Hematopoietic multipotent progenitor cell treated with erythropoietin and hydrocortisone succinate and interleukin-3 and kit ligand, for 17 days (in vitro differentiated cells): ENCODE measurements at places on chromosomes 2 and 18.
A peak's percentile ranks its signal among the peaks of the same experiment; 100 is the strongest.

- DNase-seq: no peak
Observed at GRCh38 chr2:120712180-120712681, 23.4 kb upstream of the GLI2 start.

- no peak for DNase-seq
Observed at GRCh38 chr18:58847383-58848071, 17.1 kb upstream of the ZNF532 start.

GRCh38 chr2:149160701-149161217 lies 122.3 kb downstream of the LYPD6B start:
- DNase-seq: no peak

GRCh38 chr2:144548532-144549191 lies 28.7 kb upstream of the ZEB2 start:
- DNase-seq: no peak

- peak; percentile 37 for DNase-seq
Observed at GRCh38 chr2:207766697-207767460, 2.8 kb downstream of the FZD5 start.

- DNase-seq: no peak
Observed at GRCh38 chr18:54387631-54388030, 29.9 kb downstream of the C18orf54 start.

- no peak for DNase-seq
Observed at GRCh38 chr18:28065031-28065792, 111.7 kb downstream of the CDH2 start.

DNA sequence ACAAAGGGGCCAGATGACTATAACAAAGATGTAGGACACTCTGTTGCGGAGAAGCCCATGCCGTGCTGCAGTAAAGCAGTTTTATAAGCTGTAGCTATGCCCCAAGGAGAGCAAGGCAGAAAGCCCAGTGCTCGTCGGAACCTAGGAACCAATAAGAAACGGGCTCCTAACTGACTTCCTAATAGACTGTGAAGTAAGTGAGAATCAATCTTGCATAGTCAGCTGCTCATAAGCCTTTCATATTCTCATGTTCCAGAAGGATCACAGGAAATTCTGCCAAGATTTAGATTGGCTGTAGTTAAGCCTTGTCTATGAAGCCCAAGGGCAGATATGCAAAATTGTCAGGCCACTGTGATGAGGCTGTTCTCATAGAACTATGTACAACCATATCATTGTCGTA lies 98.4 kb downstream of the RTTN start:
- no peak for DNase-seq

- no peak for DNase-seq
Observed at GRCh38 chr2:237411683-237412423, 2.1 kb downstream of the COL6A3 start.

DNA sequence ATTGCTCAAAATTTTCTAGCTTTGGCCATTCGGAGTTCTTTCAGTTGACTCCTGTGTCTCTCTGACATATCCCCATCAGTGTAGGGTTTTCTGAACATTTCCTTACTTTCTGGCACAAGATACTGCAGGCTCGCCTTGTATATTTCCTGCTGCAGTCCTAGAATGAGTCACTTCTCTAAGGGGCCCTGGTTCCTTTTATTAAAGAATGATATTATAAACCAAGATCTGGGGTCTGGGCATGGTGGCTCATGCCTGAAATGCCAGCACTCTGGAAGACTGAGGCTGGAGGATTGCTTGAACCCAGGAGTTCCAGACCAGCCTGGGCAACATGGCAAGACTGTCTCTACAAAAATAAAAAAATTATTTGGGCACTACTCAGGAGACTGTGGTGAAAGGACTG lies 3.0 kb upstream of the RPL37A start:
- DNase-seq: no peak

DNA sequence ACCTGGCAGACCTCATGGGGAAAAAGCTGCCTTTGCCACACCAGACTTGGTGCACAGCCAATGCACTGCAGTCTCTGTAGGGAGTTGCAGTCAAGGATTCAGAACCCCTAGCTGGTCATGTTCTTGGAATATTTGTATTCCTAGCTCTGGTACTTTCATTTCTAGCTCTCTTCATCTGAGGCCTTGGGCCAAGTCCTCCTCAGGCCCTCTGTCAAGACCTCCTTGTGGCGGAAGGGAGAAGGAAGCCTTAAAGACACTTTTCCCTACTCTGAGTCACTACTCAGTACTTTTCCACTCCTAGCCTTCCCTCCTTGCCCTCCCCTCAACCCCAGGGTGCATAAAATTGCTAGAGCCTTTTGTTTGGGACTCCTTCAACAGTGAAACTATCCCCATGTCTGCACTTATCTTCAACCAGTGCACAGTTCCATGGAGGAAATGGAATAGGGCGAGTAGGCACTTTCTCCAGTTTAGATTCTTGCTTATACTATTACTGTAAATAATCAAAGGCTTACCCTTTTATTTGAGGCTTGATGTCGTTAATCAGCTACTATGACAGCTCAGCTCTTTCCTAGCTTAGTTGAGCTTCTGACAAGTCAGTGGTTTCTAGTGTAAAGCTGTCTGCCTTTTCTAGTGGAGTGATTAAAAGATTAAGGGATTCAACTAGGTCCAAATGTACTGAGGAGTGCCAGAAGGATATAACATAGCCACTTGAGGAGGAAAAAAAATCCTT lies 15.8 kb downstream of the M1AP start:
- DNase-seq: no peak

- peak; percentile 72 for DNase-seq
Observed at GRCh38 chr2:30267161-30267975, 36.0 kb downstream of the LBH start.

DNA sequence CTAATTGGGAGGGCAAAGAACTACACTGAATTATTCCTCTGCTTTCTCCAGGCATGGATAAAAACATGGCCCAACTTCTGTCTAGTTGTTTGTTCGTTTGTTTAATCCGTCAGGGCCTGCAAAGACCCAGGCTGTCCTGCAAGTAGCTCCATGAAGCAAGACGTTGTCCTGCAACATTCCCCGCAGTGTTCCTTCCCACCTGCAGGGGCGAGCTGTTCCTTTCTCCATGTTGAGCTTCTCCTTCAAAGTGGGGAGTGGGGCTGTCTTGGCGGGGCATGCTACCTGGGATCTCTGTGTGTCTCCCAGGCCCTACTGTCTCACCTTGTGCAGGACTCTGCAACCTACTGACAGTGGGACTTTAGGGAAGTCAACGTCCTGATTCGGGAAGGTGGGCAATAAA lies 264.0 kb upstream of the SMIM21 start:
- DNase-seq: no peak

- no peak for DNase-seq
Observed at GRCh38 chr2:157894694-157895435, 18.7 kb upstream of the ACVR1 start.

- no peak for DNase-seq
Observed at GRCh38 chr2:3498783-3499394, 20.4 kb downstream of the ADI1 start.

GRCh38 chr2:45862843-45863242 lies 211.4 kb downstream of the PRKCE start:
- no peak for DNase-seq

DNA sequence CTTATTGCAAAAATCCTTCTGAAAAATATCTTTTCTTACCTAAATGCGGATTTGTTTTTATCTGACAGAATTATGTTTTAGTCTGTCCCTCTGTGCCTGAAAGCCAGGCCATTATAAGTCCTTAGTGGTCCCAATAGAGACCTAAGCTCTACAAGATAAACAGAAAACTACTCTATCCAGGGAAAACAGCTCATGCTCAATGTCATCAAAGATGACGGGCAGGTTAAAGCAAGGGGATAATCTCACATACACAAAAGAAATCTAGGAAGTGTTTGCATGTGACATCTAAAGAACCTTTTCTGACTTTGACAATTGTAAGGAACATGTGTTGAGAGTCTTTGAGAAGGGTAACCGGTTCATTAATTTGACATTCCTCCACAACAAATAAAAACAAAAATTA lies 741.1 kb upstream of the ID2 start:
- no peak for DNase-seq

- no peak for DNase-seq
Observed at GRCh38 chr2:105254531-105255210, 13.1 kb downstream of the GPR45 start.

DNA sequence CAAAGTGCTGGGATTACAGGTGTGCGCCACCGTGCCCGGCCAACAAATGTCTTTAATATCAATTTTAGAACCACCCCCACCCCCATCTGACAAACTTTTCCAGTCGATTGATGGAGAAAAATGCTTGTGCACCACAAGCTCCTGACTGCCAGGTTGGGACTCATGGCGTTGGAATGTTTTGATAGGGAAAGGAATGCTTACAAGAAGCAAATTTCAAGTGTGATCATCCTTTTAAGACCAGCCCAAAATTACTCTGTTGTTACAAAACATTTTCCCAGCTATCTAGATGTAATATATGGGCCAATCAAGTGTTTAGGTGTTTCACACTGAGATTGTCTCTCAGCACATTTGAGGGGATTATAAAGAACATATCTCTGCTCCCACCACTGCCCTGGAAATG lies 45.2 kb downstream of the UBXN4 start:
- no peak for DNase-seq

- DNase-seq: no peak
Observed at GRCh38 chr2:234661175-234661574, 164.3 kb upstream of the ARL4C start.

DNA sequence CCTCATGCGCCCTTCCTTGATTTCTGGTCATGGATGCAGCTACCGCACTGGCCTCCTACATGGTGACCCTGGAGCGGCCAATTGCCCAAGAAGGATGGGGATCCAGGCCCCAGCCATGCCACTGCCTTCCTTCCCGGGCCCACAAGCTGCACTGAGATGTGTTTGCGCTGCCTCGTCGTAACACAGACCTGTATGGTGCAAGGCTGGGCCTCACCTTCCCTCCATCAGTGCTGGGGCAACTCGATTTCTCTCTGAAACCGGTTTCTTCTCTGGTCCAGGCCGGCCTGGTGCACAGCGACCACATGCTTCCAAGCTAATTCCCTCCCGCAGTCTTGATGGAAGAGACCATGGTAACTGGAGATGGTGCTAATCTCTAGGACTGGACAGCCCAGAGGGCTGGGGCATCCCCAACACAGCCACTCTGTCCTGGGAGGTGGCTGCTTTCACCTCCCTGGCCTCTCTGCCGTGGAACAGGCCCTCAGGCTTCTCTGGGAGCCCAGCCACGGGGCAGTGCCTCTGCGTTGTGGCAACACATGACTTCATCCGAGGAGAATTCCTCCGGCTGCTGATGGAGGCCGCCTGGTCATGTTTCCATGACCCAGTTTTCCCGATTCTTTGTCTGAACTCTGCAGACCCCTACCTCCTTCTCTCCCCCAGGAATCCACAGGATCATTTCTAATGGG lies 184.2 kb downstream of the GLI2 start:
- no peak for DNase-seq
